ENCODE measurements at places on chromosomes 5 and 9.
A peak's percentile ranks its signal among the peaks of the same experiment; 100 is the strongest.

- DNase-seq: no peak
Measured at GRCh38 chr9:129968690-129969485, 74.1 kb downstream of the FNBP1 start.

GRCh38 chr5:40801771-40802562 lies 3.8 kb upstream of the PRKAA1 start:
- DNase-seq: no peak

DNA sequence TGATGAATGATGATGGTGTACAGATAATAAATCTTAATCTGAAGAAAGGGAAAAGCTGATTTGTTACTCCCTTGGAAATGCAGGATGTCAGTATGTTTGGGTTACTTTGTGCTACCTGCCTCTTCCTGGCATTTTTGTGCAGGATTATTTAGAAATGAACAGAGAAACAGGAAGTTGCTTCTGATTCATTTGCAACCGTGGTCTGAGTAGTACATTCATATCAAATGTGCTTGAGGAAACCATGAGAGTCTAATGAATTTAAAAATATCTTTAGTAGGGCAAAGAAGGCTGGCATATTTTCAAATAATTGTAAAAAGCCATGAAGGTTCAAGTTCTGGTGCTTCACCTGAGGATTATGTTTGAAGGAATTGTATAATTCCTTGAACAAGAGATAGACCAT lies 391.6 kb downstream of the TMEM161B start:
- DNase-seq: no peak

GRCh38 chr5:145203193-145203592 lies 631.9 kb downstream of the PRELID2 start:
- DNase-seq: no peak

GRCh38 chr5:30156156-30156555 lies 1037.3 kb upstream of the CDH6 start:
- no peak for DNase-seq

DNA sequence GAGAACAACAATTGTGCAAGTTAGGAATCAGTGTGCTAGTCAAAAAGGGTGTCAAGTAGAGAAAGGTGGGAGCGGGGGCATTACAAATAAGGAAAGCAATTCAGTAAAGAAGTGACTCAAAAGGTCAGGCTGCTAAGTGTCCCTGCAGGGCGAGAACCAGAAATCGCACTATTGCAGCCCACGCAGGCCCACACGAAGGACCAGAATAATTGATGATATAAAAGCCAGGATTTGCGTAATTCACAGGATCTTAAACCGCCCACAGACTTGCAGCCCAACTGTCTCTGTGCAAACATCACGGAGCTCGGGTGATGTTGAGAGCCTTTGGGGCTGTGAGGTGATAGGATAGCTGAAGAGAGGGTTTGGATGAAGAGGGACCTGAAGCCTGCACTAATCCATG lies 349.0 kb downstream of the BRINP1 start:
- DNase-seq: peak; percentile 65

- DNase-seq: no peak
Measured at GRCh38 chr9:133584167-133584558, 25.0 kb downstream of the FAM163B start.

GRCh38 chr5:178322736-178323540 lies 90.3 kb upstream of the PHYKPL start:
- DNase-seq: peak; percentile 11

- DNase-seq: no peak
Measured at GRCh38 chr9:88478246-88478645, 56.7 kb upstream of the NXNL2 start.

GRCh38 chr5:135060021-135060420 lies 26.0 kb upstream of the PITX1 start:
- no peak for DNase-seq

DNA sequence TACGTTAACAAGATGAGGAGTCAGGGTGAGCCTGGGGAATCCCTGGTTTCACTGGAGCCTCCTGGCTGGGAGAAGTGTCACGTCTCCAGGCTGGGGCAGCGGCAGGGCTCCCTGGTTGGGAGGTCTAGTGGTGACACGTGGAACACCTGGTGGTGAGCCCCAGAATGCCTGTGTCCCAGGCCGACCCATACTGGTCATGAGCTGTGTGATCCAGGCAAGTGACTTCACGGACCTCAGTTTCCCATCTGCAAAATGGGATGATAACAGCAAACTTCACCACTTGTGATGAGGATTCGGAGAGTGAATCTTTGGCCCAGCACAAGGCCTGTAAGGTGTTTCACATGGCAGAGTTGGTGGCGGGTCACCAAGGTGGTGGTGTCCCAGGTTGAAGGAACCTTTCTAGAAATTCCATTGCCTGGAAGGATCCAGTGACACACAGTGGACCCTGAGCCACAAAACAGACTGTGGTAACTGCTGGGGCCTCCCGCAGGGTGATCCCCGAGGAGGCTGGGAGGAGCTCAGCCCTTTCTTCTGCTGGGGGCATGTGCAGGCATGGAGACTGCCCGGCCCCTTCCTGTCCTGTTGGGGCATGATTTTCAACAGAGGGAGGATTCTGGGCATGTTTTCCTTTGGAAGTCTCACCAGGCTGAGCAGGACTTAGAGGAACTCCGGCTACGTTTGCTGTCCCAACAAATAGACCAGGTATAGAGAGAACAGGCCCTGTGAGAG lies 153.9 kb upstream of the IER5L start:
- no peak for DNase-seq

- no peak for DNase-seq
Measured at GRCh38 chr5:7242118-7242710, 153.7 kb upstream of the ADCY2 start.

DNA sequence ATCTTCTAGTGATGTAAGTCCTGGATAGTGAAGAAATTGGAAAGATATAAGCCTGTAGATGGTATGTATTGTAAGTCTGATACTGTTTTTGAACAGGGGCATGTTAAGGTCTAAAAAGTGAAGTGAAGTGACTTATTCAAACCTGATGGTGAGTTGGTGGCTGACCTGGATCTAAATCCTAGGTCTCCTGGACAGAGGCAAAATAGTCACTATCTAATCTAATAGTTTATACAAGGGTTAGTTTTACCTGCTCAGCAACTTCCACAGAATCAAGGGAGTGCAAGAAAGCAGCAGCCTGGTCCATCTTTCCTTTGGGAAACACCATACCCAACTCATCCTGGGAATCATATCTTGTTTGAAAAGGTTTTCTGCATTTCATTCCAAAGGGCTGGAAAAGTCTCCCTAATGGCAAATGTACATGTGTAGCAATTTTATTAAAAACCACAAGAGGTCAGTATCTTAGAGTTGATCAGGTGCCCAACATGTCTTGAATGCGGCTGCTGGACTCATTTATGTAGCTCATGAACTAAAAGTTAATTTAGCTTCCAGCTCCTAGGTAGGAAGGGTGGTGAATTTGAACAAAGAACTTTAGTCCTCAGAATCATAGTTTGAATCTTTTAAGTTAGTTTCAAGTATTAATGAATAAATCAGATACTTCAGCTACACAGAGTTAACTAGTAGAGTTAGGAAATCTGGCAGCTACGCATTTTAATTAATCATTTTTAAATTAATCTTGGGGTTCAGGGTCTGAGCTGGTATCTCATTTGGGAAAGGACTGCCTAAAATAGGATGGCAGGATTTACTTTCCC lies 26.0 kb downstream of the SKP2 start:
- DNase-seq: no peak

DNA sequence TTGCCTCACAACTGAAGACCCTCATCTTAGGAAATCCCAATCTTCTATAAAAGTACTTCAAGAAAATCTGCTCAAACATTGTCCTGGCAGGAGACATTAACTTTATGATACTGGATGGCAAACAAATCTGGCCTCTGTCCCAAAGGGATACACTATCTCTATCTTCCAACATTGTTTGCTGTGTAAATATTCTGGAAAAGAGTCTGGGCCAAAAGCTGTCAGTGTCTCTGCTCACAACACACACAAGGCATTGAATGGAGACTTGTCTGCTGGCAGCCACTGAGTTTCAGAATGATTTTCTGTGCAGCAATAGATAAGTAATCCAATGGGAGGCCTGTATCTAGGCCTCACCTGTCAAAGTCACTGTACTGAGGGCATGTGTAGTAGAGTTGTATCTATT lies 471.1 kb downstream of the DMAC1 start:
- no peak for DNase-seq

GRCh38 chr9:136488247-136489214 lies 5.7 kb upstream of the SEC16A start:
- DNase-seq: peak; percentile 90

DNA sequence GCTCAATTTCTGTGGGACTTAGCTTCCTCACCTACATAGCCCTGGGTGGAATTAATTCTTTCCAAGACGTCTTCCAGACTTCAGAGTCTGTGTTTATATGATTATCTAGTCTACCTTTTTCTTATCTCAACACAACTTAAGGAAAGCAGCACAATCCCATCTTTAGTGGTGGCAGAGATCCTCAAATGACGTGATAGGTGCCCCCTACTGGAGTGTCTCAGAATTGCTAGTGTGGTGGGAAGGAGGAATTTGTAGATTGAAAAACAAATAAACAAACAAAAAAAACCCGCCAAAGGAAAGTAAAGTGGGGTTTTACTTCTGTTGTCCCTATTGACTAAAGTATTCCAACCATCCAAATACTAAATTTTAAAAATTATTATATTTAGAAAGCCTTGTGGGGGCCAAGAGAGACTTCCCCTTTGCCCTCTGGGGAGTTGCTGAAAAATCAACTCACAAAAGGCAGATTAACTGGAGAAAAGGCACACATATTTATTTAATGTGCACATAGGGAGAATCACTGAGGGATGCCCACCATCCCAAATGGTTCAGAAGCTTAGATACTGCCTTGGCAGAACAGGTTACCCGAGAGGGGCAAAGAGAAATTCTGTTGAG lies 283.3 kb downstream of the TMEM167A start:
- DNase-seq: no peak

DNA sequence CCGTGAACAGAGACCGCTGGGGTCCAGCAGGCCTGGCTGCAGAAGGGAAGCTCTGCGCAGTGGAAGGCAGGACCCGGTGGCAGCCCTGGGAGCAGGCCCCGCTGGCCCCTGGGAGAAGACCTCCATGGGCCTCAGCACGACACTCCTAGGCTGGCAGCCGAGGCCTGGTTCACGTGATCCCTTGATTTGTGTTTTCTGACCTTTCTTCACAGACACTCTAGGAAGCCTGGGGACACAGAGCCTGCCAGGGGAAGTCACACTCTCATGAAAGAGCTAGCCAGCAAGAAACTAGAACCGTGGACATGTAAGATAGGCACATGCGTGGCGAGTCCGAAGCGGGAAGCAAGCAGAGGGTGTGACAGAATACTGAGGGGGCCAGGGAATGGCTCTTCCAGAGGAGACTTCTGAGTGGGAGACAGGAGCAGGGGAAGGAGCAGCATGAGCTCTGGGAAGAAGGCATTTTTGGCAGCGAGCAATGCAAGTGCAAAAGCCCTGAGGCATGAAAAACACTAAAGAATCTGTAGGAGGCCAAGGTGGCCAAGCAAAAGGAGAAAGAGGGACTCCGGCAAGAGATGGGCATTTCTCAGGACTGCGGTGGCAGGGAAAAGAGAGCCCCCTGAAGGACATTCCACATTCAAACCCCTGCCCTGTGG lies 26.6 kb upstream of the IL17B start:
- no peak for DNase-seq

GRCh38 chr9:101269591-101270283 lies 115.1 kb downstream of the BAAT start:
- peak; percentile 63 for DNase-seq

DNA sequence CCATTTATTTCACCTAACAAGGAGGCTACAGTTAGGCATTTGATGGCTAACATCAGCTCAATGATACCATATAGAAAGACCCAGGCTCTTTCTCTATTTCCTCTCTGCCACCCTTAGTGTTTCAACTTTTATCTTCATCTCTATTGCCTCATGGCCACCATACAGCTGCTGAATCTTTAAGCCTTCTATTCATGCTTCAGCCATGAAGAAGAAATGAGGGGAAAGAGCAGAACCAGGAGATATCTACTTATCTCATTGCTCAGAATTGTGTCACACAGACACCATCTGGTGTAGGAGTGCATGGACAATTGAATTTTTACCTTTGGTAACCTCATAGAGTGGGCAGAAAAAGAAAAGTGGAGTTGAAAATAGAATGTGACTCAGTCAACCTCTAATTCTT lies 6.7 kb downstream of the GAPT start:
- no peak for DNase-seq

- DNase-seq: no peak
Measured at GRCh38 chr9:125434986-125435775, 173.6 kb downstream of the GAPVD1 start.

DNA sequence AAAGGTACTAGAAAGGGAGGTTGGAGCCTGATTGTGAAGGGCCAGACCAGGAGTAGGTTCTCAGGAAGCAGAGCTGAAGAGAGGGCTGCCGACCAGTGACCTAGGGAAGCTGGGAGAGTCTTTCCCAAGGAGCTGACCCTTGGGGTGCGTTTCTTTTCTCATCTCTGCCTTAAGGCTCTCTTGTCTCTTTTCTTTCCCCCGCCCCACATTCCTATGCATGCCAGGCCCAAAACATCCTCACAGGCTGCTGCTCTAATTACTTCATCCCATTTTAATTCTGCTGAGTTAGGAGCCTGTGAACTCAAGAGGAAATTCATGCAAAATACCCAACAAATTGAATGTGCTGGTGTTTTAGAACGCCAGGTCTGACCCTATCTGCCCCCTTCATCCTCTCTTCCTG lies 46.9 kb upstream of the HSPA9 start:
- DNase-seq: no peak

GRCh38 chr9:134852906-134853654 lies 27.5 kb upstream of the FCN2 start:
- no peak for DNase-seq
